ENCODE measurements at places on chromosomes 5 and 9.

GRCh38 chr5:110045158-110045557 is 355.4 kb downstream of the MAN2A1 start:
- no peak for DNase-seq

DNA sequence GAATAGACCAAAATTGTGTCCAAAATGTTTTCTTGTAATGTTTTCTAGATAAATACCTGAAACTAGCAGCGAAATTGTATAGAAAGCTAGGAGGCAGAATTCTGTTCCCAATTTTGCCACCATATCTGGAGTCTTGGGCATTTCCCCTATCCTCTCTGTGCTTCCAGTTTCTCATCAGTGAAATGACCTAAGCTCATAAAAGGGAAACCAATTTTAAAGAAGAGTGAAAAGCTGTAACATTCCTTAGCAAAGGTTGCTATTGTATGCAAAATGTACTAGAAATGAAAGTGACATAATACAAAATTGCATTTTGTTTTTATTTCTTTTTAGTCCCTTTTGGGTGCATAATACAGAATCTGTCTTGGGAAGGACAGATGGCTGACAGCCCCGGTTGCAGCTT is 36.8 kb upstream of the CAST start:
- DNase-seq = no peak

DNA sequence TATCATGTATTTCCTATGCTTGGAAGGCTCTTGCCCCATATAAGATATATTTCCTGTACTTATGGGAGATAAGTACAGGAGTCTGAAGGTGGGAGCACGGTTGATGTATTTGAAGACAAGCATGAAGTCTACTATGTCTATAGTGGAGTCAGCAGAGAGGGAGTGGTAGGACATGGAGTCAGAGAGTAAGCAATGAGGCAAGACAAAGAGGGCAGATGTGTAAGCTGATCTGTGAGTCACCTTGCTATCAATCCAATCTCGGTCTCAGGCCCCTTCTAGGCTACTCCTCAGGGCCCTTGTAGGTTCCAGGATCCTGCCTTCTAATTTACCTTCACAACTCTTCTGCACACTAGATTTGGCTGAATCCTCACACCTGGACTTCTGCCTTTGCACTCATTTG is 105.5 kb downstream of the MACIR start:
- DNase-seq = no peak

DNA sequence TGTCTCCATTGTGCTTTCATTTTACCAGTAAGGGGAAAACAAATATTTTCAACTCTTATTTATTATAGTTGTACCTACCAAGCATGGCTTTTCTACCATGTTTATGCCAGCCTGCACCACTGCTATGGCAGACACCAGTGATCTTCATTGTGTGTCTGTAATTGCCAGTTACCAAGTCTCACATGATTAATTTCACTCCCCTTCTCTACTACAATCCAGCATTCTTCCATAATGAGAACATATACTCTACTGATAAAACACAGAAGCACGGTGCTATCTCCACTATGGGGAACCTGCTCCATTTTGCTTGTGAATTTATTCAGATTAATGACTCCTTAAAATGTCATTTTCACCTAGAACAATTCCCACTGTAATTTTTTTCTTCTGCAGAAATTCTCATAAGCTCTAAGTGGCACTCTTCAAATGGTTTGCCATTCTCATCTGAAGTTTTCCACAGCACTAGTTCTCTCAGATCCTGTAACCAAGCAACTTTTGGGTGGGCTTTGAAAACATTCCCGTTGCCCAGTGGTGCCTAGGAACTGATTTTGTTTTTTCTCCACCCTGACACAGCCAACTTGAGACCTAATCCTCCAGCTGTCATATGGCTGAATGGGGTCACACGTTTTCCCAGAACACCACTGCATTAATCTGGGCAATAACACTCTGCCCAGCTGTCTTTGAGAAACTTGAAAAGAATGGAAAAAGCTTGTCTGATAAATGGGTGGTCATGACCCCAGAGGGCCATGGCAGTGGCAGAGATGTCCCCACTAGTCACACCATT is 222.7 kb upstream of the RASEF start:
- no peak for DNase-seq

DNA sequence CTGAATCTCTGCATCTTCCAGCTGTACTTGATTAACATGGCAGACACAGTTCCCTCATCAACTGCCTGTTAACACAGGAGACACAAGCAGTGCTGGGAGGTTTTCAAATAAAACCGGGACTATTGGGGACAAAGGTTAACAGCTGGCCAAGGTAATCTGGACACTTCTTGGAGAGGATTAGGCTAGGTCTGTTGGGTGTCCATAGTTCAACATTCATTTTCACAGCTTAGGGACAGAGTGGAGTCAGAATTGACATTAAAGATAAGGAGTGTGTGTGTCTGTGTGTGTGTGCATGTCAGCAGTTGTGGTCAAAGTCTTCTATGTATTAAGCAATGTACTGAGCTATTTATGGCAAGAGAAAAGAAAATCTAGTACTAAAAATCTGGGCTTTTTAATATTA is 216.2 kb downstream of the MED10 start:
- DNase-seq = no peak

GRCh38 chr9:118271331-118271730 is 567.1 kb downstream of the TLR4 start:
- no peak for DNase-seq

DNA sequence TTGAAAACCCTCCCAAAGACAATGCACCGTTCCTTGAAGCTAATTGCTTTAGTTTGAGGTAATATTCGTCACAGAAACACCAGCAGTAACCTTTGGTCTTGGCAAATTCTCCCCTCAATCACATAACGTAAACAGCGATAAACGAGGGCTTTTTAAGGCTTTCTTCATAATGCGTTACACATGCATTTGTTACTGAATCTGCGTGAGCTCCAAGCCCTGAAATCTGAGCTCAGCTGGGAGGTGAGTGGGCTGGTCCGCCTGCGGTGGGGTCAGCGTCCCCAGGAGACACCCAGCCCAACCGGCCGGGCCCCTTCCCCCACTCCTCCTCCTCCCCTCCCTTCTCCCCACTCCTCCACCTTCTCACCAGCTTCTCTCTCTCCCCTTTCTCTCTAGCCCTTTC is 91.1 kb downstream of the BARX1 start:
- DNase-seq = no peak

- no peak for DNase-seq
Measured at GRCh38 chr5:152532714-152533113, 127.6 kb upstream of the NMUR2 start.

GRCh38 chr9:36598273-36598672 is 25.6 kb downstream of the MELK start:
- no peak for DNase-seq

GRCh38 chr5:60886158-60886557 is 42.1 kb upstream of the ELOVL7 start:
- no peak for DNase-seq

GRCh38 chr5:100950985-100951384 is 47.9 kb upstream of the ST8SIA4 start:
- no peak for DNase-seq

Measured in activated CD8-positive, alpha-beta memory T cell treated with anti-CD3 and anti-CD28 coated beads for 48 hours (primary cell).